ENCODE measurements at places on chromosomes 2 and 18.

- DNase-seq, result no peak
These were observed 81.9 kb downstream of the IRS1 start for GRCh38 chr2:226717719-226718118.

DNA sequence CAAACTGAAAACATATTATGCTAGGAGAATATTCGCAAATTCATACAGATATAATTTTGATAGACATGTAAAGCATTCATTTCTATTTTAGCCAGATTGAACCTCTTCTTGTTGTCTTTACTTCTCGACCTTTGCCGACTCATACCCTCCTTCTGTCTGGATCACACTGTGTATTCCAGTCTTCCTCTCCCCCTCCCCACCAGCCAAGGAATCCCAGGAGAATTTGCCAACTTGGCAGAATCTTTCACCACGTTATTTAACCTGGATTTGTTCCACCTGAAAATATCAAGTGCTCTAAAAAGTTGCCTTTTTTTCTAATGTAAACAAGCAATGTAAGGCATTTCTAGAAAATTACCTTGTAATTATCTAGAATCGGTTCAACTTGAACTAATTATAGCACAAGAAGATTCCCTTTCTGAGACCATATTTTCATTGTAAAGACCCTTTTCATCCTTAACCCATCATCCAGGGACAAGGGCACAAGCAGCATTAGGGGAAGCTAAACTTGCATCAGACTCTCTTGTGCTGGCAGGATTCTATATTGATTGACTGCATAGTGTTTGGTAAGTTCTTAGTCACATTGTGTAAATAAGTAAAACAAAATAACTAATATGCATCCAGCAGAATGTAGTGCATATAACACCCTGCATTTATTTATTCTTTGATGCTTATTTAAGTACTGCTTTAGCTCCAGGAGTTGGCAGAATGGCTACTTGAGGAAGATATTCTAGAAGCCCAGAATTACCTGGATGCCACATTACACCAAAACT, 1328.7 kb upstream of the NXPH2 start:
- DNase-seq, result no peak

GRCh38 chr18:35431374-35431741, 54.2 kb upstream of the ZNF396 start:
- no peak for DNase-seq

DNA sequence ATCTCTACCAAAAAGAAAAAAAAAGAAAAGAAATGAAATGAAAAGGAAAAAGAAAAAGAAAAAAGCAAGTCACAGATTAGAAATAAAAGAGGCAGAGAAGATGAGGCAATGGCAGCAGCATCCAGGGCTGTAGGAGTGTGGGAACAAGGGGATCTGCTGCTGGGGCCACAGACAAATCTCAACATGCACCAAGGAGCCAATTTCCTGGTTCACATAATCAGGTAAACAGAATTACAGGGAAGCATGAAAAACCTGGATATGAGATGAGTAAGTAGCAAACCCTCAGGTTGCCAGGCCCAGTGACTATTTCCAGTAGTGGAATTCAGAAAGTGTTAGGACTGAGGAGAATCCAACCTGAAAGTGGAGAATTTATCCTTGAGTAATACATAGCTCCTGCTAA, 77.4 kb upstream of the ARHGAP28 start:
- DNase-seq, result no peak

GRCh38 chr2:86249579-86250391, 50.5 kb downstream of the MRPL35 start:
- DNase-seq, result no peak

GRCh38 chr2:75035444-75036353, 77.3 kb downstream of the POLE4 start:
- DNase-seq, result no peak

DNA sequence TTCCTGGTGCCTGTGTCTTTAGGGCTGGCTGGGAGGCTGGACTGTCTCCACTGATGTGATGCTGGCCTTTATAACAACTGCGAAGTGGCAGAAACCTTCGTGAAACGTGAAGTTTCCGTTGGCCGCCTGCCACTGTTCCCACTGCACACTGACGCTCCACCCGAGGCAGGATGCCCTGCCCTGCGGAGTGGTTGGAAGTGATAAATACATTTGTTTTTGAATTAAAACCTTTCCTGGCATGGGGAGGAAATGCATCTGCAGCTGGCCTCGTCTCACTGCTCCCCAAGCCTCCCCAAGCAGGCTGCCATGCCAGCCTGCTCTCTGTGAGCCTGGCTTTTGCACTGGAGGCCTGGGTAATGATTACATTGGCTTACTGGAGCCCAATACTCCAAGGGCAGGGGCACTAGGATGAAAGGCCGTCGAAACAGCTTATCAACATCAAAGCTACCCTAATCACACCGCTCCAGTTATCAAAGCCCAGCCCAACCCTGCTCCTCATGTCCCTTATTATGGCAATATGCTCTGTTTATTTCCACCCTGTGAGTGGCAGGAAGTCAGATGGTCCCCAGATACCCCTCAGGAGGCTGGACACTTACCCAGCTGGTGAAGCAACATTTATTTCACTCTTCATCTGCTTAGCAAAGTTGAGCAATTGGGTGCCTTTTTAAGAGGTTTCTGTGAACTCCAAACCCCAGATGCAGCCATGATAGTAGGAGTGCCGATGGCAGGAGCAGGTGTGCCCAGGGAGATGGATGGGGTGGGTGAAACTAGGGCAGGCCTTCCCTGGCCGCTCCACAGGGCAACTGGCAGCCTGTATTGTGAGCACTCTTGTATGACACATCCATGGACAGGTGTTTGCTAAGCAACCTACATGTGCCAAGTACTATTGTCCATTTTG, 97.4 kb upstream of the ITGA6 start:
- no peak for DNase-seq

GRCh38 chr2:113784823-113785744, 28.6 kb upstream of the SLC35F5 start:
- DNase-seq, result no peak
